ENCODE measurements at places on chromosomes 6 and 20. TPM values are rescaled to one million over a fixed set of nuclear protein-coding genes. Genes with fewer than 3 reads are reported as not detected.

DNA sequence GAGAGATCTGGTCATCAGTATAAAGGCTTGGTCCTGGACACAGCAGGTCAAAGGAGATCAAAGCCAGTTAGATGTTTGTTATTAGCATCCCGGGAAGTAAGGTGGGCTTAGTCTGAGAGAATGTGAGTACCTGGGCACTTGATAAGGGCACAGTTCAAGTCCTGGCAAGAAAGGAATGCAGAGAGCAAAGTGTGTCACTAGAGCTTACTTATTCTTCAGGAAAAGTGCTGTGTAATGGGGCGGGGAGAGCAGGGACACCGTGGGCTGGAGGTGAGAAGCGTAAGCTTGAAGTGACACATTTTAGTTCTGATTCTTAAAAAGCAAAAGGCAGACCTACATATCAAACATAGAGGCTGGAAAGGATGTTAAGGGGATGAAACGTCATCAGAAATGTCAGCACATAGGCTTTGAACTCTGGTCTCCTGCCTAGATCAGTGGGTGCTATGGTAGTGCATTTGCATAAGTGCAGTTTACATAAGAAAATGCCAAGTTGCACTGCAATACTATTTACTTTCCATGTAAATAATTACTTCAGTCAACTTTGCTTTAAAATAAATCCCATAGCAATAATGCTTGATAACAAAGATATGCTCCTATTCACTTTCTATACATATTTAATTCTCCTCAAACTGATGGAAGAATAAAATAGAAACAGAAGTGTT is 2.6 kb downstream of the SAMD5 start:
- peaks cover 10% of the 10 kb centered on the region for H3K36me3 ChIP-seq
- peaks cover 31% of the 10 kb centered on the region for H3K4me1 ChIP-seq
- DNase-seq: no peak

DNA sequence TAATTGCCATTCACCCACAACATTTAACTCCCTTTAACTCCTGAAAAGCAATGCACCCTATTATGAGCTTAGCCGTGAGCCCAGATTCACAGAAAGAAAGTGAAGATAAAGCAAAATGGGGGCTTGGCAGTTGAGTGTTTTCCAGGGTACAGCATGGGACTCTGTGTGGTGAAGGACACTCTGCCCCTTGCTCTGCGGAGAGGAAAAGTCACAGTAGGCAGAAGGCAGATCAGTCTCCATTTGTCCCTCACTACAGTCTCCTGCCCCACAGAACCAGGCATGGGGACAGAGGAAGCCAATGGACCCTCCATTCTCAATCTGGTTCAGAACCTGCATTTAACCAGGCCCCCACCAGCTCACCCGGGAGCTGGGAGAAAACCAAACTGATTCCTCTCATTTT is 30.8 kb upstream of the SH3BGRL2 start:
- no peaks in the 10 kb centered on the region for H3K36me3 ChIP-seq
- H3K27me3 ChIP-seq: no peaks in the 10 kb centered on the region
- DNase-seq: no peak
- peaks cover 14% of the 10 kb centered on the region for H3K4me1 ChIP-seq

DNA sequence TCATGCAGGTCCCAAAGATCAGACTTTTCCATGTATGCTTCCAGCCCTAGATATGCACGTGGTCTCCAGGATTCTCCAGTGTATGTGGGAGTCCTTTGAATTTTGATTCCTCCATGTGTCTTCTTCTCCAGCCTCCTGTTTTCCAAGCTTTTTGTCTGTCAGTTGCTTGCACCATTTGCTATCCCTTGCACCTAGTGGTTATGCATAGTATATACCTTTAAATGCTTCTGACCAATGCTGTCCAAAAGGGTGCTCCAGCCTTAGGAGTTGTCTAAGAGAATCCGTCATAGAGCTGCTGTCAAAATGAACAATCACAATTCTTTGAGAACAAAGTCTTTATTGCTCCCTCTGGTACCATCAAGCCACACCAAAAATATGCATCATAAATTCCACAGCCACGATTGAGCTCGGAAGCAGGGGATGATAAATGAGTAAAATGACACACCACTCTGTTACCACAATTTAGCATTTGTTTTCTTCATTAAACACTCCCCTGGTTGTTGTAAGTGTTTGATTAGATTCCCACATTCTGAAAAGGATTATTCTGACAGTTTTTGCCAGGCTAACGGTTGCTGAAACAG is 706.2 kb upstream of the GJE1 start:
- H3K27ac ChIP-seq: no peak overlapping the region
- no peaks in the 10 kb centered on the region for H3K27me3 ChIP-seq
- peaks cover 18% of the 10 kb centered on the region for H3K36me3 ChIP-seq
- no peak for DNase-seq
- peaks cover 5% of the 10 kb centered on the region for H3K4me1 ChIP-seq

DNA sequence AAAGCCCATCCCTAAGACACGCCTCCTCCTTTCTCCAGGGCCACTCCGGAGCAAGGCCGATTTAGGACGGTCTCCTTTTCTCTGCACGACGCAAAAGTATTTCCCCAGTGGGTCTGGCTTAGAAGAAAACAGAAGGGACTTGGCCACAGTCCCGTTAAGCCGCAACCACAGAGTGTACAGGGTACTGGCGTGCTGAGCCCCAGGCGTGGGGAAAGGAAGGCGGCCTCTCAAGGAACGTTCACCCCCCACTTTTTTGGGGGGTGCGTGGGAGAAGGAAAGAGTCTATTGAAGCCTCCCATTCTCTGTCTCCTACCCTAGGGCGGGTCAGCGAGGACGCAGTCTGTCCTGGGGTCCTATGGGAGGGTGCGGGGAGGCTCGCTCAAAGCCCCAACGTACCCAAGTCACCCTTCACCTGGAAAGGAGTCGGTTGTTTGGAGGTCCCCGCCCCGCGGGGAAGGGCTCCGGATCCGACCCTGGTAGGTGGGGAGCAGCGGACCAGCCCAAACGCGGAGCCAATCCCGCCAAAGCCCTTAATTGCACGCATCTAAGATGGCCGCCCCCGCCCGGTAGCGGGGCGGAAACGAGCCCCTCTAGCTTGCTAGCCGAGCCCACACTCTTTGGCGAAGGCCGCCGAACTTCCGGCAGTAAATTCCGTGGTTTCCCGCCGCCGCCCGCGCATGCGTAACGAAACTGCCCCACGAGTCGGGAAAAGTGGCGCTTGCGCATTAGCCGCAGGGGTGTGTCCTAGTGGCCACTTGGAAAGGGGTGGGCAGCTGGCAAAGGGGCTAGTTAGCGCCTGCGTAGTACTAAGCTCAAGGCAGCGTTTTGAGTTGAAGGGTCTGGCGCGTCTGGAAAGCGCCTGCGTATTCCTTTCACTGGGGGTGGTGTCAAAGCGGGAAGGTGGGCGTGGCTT is at the start of gene OARD1:
TSS of gene OARD1 (minus strand) at position 434 of the 913 bp plus-strand sequence. CDS start 722 bp downstream, outside the sequence.
- no peaks in the 10 kb centered on the region for H3K27me3 ChIP-seq
- DNase-seq: peak; percentile 100
- peak within 1 kb of the TSS; percentile 91 for H3K4me3 ChIP-seq
- H3K27ac ChIP-seq: peak within 1 kb of the TSS; percentile 99

GRCh38 chr20:23047001-23047737 is 2.3 kb downstream of the THBD start:
- H3K36me3 ChIP-seq: no peaks in the 10 kb centered on the region
- no peak for DNase-seq
- peak overlapping the region; percentile 84 for H3K4me3 ChIP-seq
- no peaks in the 10 kb centered on the region for H3K27me3 ChIP-seq
- H3K27ac ChIP-seq: peak overlapping the region; percentile 68
- peaks cover 50% of the 10 kb centered on the region for H3K4me1 ChIP-seq

DNA sequence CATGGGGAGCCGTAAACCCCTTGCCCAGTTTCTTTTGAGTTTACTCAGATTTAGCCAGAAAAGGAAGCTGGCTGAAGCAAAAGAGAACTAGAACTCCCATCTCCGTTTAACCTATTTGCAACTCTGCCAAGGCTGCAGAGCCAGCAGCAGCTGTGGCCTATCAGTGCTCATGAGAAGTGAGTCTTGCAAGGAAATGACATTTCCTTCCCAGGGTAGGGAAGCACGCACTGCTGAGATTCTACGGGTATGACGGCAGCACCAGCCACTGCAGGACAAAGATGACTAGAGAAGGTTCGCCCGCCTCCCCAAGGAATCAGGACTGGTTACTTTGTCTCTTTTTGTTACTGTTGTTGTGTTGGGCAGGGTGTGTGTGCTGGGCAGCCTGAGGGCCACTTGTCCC is 47.6 kb downstream of the PPP1R3G start:
- H3K27me3 ChIP-seq: no peaks in the 10 kb centered on the region
- no peak overlapping the region for H3K27ac ChIP-seq
- DNase-seq: no peak
- no peaks in the 10 kb centered on the region for H3K36me3 ChIP-seq

DNA sequence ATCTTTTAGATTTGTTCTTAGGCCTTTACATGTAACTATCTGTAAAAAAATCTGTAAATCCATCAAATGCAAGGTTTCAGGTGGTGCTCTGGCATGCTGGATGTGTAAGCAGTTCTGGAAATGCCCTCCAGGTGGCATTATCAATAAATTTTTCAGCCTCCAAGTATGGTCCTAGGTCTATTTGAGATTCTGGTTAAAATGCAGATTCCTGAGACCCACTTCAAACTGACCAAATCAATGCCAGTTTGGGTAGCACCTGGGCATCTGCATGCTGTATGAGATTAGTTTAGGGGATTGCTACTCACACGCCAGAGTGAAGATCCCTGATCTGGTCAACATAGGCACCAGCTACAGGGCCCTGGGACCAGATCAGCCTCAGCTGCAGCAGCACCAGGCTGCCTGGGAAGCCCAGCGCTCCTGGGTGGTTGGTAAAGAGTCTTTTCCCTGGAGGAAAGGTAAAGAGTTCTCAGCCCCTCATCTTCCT is 507.3 kb upstream of the CITED2 start:
- peaks cover 52% of the 10 kb centered on the region for H3K4me1 ChIP-seq
- DNase-seq: no peak
- peak overlapping the region; percentile 27 for H3K4me3 ChIP-seq
- peak overlapping the region; percentile 81 for H3K27ac ChIP-seq

- H3K4me1 ChIP-seq: no peaks in the 10 kb centered on the region
- no peak for DNase-seq
These were observed 25.6 kb upstream of the HLA-A start for GRCh38 chr6:29916741-29917140.

- H3K36me3 ChIP-seq: peaks cover 15% of the 10 kb centered on the region
- peak overlapping the region; percentile 80 for H3K27ac ChIP-seq
- peaks cover 44% of the 10 kb centered on the region for H3K4me1 ChIP-seq
- no peak for DNase-seq
- no peak overlapping the region for H3K4me3 ChIP-seq
These were observed 257.8 kb downstream of the GMDS start for GRCh38 chr6:1987640-1988039.

GRCh38 chr6:150486048-150486447 is 113.6 kb upstream of the PLEKHG1 start:
- H3K27ac ChIP-seq: no peak overlapping the region
- no peak overlapping the region for H3K4me3 ChIP-seq
- H3K36me3 ChIP-seq: no peaks in the 10 kb centered on the region
- no peak for DNase-seq

DNA sequence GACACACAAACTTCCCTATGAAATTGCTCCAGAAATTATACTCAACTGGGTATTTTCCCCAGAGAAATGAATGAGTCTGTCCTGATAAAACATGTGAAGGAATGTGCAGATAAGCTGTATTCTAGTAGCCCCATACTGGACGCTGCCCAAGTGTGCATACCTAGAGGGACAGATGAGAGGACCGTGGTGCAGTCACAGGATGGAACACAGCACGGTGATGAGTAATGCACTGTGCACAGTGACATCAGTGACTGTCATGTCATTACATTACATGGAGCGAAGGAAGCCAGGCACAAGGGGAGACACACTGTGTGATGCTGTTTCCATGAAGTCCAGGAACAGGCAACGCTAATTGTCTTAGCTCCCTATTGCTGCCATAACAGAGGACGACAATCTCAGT is 155.5 kb downstream of the CDH4 start:
- H3K4me3 ChIP-seq: no peak overlapping the region
- H3K27me3 ChIP-seq: no peaks in the 10 kb centered on the region
- H3K4me1 ChIP-seq: no peaks in the 10 kb centered on the region
- DNase-seq: no peak

SNAI1 gene
- total RNA-seq: 13.0 TPM

AGER gene
- 4.1 TPM for total RNA-seq

DZANK1 gene
- 1.9 TPM for total RNA-seq

TMEM239 gene
- not detected for total RNA-seq

IDH3B gene
- 86.6 TPM for total RNA-seq

MLIP gene
- total RNA-seq: not detected

ZSWIM3 gene
- 4.4 TPM for total RNA-seq

SIRPB2 gene
- not detected for total RNA-seq

SLC17A2 gene
- total RNA-seq: not detected

GRM1 gene
- total RNA-seq: not detected

CCN6 gene
- not detected for total RNA-seq
